Right lung (tissue), 10 donors: ENCODE measurements at places on chromosomes 4 and X. TPM values are rescaled to one million over a fixed set of nuclear protein-coding genes. Genes with fewer than 3 reads are reported as not detected.

GRCh38 chr4:2494992-2495391, 26.1 kb downstream of the RNF4 start:
- DNase-seq = no peak

DNA sequence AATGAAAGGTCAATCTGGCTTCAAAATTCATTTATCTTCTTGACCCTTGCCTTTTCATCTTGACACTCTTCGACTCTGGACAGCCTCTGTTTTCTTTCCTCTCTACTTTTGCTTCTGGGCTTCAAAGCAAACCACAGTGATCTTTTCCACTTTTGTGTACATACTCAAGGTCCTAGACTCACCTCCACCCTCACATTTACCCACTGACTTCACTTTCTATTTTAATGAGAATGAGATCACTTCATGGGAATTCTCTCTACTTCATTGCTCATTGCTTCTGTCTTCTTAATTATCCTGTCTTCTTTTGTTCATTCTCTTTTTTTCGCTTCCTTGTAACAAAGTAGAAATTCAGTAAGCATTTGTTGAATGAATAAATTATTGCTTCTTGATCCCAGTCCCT, 330.1 kb upstream of the HAND2 start:
- no peak for DNase-seq

DNA sequence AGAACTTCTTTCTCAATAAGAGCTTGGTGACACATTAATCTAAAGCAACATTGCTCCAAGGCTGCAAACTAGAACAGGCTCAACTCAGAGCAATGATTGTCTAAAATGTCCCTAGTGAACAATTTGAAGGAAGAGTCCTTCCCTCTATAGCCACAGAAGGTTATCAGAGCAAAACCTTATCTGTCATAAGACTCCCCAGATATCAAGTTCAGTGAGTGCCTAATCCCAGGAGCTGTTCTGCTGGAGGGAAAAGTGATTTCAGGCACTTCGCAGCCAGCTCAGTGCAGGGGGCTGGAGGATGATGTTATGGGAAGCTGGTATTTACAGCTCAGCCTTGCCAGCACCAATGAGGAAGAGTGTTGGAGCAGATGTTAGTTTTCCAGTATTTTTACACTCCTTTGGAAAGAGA, 497.5 kb downstream of the INPP4B start:
- no peak for DNase-seq

- no peak for DNase-seq
These were observed 508.7 kb downstream of the ZNF674 start for GRCh38 chrX:46036508-46036907.

The HEPH gene
- polyA plus RNA-seq = 39.1 TPM

DNA sequence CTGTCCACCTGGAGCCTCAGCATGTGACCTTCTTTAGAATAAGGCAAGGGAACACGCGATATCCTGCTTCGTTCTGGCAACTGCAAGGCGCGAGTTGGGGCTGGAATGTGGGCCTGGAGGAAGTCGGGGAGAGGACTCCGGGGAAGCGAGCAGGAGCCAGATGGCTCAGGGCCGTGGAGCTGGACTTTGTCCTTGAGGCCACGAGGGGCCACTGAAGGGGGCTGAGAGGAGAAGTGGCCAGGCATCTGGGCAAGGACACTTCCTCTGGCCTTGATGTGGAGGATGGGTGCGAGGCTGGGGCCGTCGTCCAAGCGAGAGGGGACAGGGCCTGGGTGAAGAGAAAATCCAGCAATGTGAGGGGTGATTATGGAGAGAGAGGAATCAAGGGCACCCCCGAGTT, 12.2 kb upstream of the DUSP9 start:
- peak; percentile 23 for DNase-seq

DNA sequence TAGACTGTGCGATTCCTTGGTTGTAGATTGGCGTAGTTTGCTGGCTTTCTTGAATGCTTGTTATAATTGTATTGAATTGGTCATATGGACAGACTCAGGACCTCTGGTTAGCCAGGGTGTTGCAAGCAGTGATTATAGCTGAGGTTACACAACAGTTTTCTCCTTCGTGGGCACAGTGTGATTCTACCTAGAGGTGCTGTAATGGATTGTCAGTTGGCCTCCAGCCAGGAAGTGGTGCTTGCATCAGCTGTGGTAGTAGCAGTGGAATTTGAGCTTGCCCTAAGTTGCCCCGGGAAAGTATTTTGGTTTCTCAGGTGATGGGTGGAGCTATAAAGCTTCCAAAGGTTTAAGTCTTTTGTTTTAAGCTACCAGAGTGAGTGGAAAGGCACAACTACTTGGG, 23.1 kb upstream of the GABRG1 start:
- no peak for DNase-seq

The CFI gene
- polyA plus RNA-seq = 107 TPM

GRCh38 chr4:156662921-156663320, 308.7 kb downstream of the PDGFC start:
- no peak for DNase-seq

DNA sequence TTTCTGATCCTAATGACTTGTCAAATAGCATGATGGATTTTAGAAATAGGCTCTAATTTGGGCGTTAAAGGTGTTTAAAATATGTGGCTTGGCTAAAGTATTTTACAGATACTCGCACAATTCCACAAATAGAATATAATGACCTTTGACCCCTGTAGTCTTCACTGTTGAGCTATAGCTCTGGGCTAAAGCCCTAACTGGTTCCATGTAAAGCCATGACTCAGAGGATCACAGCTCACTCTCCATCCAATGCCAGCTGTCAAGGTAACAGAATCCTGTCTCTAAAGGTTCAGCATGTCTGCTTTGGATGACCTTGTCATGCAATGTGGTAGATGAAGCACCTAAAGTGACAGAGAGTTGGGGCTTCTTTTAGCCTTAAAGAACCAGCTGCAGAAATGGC, 42.5 kb downstream of the TLR10 start:
- no peak for DNase-seq

DNA sequence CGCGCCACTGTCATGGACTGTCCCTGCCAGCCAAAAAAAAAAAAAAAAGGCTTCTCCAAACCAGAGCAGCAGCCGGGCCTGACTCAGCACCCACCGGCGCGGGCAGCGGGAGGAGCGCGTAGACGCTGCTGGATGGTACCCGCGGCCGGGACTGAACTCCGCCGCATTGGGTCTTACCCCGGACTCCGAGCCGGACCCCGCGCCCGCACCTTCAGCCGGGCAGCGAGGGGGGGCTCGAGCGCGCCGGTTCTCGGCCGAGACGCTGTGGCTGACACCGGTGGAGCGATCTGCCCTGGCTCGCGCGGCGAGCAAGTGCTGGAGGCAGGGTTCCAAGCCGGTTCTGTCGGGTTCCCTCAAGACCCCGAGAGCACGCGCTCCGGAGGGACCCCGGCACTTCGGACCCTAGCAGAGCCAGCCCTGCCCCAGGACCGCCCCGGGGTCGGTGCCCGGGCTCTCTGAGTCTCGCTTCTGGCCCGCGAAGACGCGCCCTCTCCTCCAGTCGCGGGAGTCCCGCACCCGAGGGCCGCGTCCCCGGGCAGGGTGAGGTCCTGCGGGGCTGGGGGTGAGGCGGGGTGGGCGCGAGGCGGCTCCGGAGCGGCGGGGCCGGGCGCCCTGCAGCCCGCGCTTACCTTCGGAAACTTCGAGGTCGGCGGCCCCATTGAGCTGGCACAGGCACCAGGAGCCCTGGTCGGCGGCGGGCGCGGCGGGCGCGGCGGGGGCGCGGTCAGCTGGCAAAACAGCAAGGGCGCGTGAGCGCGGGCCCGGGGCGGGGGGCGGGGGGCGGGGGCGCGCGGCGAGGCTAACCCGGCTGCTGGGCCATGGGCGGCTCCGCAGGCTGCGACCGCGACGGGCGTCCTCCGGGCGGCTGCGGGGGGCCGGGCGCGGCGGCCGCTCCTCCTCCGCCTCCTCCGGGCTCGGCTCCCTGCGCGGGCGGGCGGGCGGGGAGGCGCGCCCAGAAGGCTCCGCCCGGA, 11.8 kb upstream of the MAN2B2 start:
- DNase-seq = no peak

DNA sequence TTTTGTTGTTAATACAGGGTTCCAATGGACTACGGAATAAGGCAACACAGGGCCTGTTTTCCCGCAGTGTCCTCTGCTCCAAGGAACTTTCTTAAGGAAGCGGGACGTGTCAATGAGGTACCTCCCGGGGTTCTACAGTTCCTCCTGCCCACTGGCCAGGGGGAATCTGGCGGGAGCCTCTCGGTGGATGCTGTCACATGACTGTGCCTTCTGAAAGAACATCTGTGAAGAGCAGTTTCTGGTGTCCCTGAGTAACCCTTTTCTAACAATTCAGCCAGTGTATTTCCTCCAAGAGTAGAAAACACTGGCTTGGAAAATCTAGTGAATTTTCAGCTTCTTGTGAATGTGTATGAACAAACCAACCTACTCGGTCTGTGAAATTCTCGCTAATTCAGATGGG, 32.7 kb downstream of the MFAP3L start:
- no peak for DNase-seq

DNA sequence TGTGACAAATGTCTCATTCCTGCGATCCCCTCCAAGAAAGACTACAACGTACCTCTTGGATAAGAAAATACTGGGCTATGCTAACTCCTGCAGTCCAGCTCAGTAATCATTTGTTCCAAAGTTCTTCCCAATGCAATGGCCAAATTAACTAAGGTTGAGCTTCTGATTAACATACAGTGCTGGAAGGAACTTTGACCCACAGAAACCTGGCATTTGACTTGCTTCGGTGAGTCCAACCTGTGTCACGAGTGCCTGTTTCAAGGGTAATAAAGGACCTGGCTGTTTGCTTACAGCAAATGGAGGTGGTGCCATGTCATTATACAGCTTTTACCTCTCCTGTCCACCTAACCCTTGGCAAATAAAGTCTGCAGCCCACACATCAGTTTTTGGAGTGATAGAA, 83.2 kb downstream of the RBM47 start:
- DNase-seq = no peak

The ASB5 gene
- 4.0 TPM for polyA plus RNA-seq

The FAM184B gene
- polyA plus RNA-seq = 0.18 TPM

- no peak for DNase-seq
These were observed 39.5 kb downstream of the EFNB1 start for GRCh38 chrX:68868316-68868715.

The AKAP14 gene
- polyA plus RNA-seq = 5.5 TPM

DNA sequence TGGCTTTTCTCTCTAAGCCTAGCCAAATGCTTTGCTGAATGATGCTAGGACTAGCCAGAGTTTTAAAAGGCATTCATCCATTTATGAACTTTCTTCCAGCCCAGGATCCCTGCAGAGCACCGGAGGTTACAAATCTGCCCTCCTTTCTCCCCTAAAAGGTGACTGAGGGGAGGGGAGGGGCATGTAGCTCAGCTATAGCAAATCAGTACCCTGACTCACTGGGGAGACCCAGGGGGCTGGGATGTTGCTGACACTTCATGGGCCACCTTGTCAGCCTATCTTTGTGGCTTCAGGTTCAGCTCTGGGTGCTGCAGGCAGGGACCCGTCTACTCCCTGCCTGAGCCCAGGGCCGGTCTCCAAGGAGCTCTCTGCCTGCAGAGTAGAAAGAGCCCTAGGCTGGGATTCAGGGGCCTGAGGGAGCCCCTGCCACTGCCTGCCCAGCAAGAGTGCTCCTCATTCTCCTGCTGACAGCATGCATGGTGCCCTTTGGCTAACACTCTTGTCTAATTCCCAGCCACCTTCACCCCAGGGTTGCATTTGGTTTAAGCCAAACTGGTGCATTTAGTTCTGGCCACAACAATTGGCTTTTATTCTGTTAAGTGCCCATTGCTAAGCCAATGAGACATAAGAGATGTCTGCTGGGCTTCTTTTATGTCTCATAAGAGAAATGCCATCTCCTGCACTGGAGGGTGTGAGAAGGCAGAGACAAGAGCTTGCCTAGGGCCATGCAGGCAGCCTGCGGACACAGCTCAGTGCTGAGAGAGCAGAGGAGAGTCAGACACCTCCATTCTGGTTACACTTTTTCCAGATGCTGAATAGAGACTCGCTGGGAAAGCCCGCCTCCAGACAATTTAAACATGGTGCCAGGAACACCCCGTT, 11.9 kb upstream of the UBA6 start:
- DNase-seq = no peak

GRCh38 chr4:153652051-153652784, 31.9 kb upstream of the TLR2 start:
- DNase-seq = no peak

DNA sequence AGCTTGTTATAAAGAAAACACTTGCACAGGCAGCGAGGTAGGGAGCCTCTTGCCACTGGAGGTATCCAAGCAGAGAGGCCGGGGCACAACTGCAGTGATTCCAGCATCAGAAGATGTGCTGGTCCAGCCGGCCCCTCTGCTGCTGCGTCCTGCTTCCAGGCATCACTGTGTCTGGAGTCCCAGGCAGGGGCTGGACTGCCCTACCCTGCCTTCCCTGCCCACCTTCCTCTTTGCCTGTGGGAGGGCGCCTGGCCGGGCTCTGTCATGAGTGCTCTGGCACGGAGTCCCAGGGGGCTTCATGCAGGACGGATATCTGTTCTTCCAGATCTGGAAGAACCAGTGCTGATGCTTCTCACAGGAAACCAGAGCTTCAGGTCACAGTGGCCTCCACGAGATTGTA, 187.6 kb upstream of the PSAPL1 start:
- DNase-seq = no peak

- peak; percentile 46 for DNase-seq
These were observed 348.5 kb downstream of the OPHN1 start for GRCh38 chrX:68084765-68085164.

The TIMP1 gene
- 94.3 TPM for polyA plus RNA-seq

DNA sequence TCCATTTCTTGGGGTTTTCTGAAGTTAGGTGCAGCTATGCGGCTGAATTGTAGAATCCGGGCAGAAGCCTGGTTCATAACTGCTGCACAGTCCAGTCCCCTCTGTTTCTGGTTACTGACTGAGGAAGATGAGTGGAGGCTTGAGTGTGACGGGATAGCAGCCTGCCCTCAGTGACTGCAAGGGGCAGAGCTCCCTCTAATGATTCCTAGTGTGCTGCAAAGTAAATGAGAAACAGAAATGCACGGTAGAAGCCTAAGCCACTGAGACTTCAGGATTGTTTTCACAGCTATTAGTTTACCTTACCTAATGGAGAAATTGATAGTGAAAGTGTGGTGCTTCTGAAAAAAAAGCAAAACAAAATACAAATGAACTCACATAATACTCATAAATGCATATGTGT, 189.2 kb downstream of the GPM6A start:
- DNase-seq = no peak

- peak; percentile 35 for DNase-seq
These were observed 312.2 kb upstream of the DIAPH2 start for GRCh38 chrX:96372313-96373046.

DNA sequence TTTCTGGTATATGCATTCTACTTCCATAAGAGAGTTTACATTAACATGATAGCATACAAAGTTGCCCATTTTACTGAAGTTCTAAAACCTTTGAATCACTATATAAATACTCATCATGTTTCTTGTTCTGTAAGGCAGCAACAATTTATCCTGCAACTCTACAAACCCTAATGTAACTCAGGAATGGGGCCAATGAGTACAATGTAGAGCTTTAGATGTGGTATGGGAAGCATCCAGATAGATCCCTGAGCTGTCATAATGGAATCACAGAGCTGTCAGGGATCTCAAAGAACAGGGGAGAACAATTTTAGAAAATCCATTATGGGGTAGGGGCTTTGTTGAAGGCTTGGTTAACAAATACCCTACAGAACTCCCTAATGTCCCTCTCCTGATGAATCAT, 88.5 kb downstream of the DCUN1D4 start:
- no peak for DNase-seq

The RHOXF2B gene
- not detected for polyA plus RNA-seq

- DNase-seq = no peak
These were observed 131.4 kb upstream of the ATP6AP2 start for GRCh38 chrX:40449396-40449795.

- peak; percentile 92 for DNase-seq
These were observed 190.6 kb upstream of the TTC29 start for GRCh38 chr4:147136310-147136709.

The VCX gene
- not detected for polyA plus RNA-seq

The TRMT2B gene
- 10.5 TPM for polyA plus RNA-seq
